ENCODE measurements at places on chromosomes 7 and 10.

- no peak for DNase-seq
These were observed 87.8 kb downstream of the ABCC2 start for GRCh38 chr10:99870123-99870730.

DNA sequence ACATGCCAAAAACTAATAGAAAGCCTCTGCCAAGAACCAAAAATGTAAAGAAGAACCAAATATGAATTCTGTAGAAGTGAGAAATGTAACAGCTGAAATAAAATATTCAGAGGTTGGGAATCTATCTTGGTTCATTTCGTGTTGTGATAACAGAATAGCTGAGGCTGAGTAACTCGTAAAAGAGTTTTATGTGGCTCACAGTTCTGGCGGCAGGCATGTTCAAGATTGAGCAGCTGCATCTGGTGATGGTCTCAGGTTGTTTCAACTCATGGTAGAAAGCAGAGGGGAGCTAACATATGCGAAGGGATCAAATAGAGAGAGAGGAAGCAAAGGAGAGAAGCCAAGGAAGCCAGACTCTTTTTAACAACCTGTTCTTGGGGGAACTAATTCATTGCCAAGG, 717.2 kb downstream of the TNS3 start:
- DNase-seq, result no peak

DNA sequence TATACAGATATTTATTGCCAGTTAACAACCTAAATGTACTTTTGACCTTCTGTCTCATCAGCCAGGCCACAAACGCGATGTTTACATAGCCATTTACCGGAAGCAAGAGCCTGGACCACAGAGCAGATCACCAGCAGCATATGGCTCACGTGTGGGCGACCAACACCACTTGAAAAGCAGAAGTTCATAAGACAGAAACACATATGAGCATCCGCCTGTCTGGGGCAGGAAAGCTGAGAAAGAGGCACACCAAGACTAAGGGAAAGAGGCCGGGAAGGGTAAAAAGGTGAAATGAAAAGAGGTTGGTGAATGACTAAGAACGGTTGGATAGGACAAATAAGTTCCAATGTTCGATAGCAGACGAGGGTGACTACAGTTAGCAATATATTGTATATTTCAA, 1.3 kb downstream of the ABCB1 start:
- no peak for DNase-seq

GRCh38 chr10:119778776-119779445, 53.1 kb downstream of the INPP5F start:
- no peak for DNase-seq

DNA sequence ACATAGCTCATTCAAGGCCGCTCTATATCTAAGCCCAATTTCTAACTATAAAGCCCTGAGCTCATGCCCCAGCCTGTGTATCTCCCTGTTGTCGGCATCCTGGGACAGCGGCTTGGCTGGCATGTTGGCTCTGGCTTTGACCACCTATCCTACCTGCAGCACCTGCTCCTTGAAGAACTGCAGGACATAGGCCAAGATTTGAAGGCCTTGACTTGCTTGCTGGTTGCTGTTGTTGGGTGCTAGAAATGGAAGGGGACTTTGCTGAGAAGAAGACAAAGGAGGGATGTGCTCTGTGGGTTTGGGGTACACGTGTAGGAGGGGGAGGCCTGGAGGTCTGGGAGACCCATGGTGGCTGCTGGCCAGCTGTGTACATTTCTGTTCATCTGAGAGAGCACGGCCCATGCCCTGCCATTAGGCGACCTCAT, 11.1 kb downstream of the PNLIPRP2 start:
- DNase-seq, result no peak

Data from occipital lobe (tissue), 3 donors.